ENCODE measurements at places on chromosomes 5 and 9.

GRCh38 chr9:20551835-20552234 is 70.5 kb downstream of the MLLT3 start:
- DNase-seq = no peak

- DNase-seq = no peak
These were observed 21.1 kb downstream of the CORO2A start for GRCh38 chr9:98171176-98171925.

GRCh38 chr5:9431496-9432258 is 114.2 kb downstream of the SEMA5A start:
- DNase-seq = peak; percentile 81

DNA sequence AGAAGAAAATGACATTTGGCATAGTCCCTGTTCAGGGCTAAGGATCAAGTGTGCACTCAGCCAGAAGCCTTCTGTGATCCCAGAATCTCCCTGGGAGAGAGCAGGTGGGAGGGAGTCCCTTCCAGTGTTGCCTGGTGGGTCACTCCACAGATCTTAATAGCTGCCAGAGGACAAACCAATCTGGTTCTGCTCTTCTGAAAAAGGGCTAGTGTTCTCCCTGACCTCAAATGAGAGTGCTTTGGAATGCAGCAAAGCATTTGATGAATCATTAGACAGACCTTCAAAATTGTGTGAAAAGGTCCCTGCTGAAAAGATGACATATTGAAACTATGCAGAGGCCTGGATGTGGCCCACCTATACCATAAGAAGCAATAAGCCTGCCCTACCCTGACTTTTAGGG is 339.7 kb downstream of the TMEM232 start:
- DNase-seq = no peak

GRCh38 chr9:127755061-127756060 is 20.3 kb upstream of the TOR2A start:
- DNase-seq = peak; percentile 89

DNA sequence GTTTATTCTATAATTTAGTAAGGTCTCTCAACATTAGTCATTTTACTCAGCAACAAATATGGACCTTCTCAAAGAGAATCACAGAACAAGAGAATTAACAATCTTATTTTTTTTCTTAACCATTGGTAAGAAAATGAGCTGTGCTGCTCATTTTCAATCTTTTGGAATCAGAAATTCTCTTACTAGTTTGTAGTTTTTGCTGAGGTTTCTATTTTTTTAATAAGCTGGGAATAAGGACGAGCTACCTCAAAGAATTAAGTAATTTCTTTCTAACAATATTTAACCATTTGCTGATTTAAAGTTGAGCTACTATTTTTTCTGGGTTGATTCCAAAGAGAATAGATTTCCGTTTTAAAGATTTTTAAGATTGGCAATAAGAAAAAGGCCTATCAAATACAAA is 44.2 kb downstream of the PLGRKT start:
- DNase-seq = no peak

DNA sequence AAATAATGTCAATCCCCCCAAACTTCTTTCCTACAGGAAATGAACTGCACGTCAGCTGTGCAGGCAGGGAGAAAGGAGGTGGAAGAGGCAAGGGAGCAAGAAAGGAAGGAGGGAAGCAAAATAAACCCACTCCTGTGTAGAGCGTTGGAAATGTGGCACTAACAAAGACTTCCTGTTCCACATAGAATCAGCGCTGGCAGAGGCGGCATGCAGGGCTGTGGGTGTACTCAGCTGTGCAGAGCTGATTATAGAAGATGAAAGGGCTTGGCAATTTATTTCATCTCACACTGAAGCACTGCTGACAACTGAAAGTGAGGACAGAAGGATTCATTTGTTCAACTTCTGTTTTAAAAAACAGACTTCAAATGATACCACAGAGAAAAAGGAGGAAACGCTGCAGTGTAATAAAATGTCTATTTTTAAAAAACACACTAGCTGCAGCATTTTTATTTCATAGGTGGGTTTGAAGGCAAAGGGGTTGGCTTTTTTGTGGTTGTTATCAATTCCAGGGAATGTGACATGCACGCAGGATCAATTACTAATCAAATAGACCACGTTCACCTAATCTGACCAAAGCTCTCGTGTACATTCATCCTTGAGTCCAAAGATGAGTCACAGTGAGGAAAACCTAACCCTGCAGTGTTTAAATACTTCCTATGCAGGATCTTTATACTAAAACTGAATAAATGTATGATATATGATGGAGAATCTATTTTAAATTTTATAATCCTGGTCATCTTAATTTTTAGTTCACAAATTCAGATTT is 583.5 kb downstream of the ZNF608 start:
- peak; percentile 3 for DNase-seq
